GM12892 (cell line): ENCODE measurements at places on chromosomes 13 and 19.

GRCh38 chr13:105365021-105365550 lies 1170.4 kb downstream of the EFNB2 start:
- no peak for DNase-seq

GRCh38 chr19:18543814-18544475 lies 572 bp upstream of the FKBP8 start:
- peak; percentile 71 for DNase-seq

GRCh38 chr19:18340190-18340989 lies at the start of gene PGPEP1:
PGPEP1 (plus strand) TSS chr19:18340598; CDS start chr19:18340682, 84 bp downstream.
- peak; percentile 87 for DNase-seq

GRCh38 chr19:3189702-3190469 lies 4.2 kb downstream of the NCLN start:
- DNase-seq: no peak

GRCh38 chr13:43343645-43344044 lies 320.3 kb downstream of the DNAJC15 start:
- DNase-seq: no peak

DNA sequence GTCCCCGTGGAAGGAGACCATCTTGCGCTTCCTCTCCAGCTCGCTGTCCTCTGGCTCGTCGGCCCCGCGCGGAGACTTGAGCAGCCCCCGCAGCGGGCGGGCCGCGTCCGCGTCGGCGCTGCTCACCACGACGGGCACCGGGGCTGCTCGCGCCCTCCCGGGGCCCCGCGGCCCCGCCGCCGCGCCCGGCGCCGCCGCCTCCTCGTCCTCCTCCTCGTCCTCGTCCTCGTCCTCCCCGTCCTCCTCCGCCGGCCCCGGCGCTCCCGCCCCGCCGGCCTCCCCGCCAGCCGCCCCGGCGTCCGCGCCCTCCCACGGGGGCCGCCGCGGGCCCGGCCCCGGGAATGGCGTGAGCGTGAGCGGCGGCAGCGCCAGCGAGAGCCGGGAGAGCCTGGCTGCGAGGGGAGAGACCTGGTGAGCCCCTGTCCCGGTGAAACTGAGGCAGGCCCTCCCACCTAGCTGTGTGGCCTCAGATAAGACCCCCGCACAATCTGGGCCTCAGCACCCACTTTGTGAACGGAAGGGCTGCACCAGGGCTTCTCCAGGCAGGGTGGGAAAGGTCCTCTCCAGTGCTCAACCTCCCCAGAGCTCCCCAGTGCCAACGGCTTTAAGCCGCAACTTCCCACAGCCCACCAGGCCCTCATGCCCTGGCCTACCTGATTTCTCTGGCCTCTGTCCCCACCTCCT lies 17.8 kb downstream of the LMTK3 start:
- DNase-seq: no peak

DNA sequence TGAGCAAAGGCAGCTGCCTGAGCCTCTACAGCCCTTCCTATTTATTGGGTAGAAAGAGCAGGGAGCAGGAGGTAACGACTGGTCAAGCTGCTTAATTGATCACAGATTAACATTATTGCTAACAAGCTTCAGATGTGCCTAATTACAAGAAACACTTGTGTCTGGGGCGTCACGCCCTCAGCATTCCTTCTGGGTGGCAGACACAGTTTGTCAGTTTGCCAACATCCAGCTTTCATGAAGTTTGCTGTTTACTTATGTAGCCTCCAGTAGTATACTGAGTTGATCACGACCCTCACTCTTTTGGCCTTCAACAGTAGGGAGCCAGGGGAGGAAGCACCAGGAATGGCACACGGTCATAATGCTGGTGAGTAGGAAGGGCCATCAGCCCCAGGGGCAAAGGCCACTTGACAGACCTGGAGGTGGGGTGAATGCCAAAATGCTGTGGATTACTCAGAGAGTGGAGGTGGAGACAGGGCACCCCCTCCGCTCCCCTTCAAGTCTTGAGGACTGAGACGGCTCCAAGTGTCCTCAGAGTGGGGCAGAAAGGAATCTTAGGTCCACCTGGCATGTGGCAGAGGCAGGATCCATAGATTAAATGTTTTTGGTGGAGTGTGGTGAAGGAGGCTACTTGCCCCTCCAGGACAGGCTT lies 34.9 kb upstream of the PSPC1 start:
- DNase-seq: no peak

- DNase-seq: no peak
These were observed 9.0 kb upstream of the CEACAM5 start for GRCh38 chr19:41699231-41699967.

DNA sequence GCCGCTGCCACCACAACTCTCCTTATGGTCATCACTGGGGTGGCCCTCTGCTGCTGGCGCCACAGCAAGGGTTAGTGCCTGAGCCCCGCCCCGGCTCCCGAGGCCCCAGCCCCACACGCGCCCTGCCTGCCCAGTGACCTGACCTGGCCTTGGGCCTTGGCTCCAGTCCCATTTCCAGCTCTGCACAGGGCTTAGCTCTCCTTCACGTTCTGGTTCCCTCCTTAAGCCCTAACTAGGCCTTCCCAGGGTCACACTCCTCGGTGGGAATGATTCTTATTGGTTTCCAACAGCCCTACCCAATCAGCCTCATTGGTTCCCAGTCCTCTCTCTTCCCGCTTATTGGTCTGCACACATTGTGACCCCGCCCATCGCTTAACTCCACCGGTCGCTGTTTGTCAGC lies 5.8 kb downstream of the KIRREL2 start:
- DNase-seq: no peak

GRCh38 chr13:56351041-56351440 lies 789.7 kb upstream of the PRR20A start:
- no peak for DNase-seq

- no peak for DNase-seq
These were observed 610 bp downstream of the ZNF791 start for GRCh38 chr19:12611361-12611699.

DNA sequence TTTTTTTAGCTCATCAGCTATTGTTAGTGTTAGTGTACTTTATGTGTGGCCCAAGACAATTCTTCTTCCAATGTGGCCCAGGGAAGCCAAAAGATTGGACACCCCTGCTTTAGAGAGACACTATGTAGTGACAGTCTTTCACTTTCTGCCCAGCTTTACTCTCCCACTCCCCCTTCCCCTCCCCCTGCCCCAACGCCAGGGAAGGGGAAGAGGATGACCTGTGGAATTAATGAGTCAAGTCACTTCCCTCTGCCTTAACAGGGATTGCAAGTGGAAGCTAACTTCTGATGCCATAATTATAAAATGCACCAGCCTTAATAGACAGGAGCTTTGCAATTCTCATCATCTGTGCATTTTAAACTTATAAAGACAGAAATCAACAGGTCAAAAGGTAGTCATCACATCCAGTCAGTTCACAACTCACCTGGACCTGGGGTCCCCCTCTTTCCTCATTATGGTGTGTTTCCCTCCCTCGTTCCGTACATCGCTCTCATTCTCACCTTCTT lies 1.6 kb downstream of the ZNF415 start:
- DNase-seq: no peak

DNA sequence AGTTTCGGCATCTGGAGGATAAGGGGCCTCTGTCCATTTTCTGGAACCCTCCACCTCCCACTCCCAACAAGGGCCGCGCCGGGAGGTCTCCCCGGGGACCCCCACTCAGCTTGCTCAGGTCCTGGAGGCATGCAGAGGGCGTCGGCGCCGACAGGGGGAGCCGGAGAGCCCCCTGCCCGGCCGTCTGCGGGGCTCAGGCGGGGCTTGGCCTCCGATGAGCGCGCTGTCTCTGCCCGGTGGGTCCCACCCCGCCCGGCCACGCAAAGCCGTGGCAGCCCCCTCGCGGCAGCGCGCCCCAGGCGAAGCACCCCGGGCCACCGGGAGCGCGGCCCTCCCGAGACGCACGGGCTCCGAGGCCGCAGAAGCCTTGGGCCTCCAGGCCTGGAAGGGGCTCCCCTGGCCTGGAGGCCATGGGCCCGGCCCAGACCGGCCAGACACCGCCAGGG lies 149.7 kb upstream of the ZNF536 start:
- DNase-seq: peak; percentile 49

DNA sequence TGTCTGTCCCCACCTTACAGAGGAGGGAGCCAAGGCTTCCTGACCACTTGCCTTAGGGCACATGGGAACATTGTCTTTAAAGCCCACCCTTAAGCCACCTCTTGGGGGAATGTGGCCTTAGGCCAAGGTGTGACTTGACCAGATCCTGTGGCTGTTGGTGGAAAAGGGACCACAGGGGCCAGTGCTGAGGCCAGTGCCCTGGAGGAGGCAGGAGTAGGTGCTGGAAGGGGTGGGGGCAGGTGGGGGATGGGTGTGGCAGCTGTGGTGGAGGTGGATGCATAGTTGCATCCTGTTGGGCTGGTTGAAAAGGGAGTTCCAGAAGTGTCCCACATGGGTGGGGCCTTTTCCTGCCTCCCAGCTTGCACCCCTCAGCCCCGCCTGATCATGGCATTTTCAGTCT lies 44.8 kb downstream of the DNM2 start:
- DNase-seq: no peak

- no peak for DNase-seq
These were observed 358.6 kb downstream of the DCT start for GRCh38 chr13:94120878-94121277.

- DNase-seq: no peak
These were observed 681.7 kb downstream of the PCDH17 start for GRCh38 chr13:58313219-58313618.

- DNase-seq: no peak
These were observed 4.1 kb downstream of the ARHGEF1 start for GRCh38 chr19:41886761-41887710.

GRCh38 chr13:34458756-34459715 lies 483.0 kb upstream of the NBEA start:
- no peak for DNase-seq

DNA sequence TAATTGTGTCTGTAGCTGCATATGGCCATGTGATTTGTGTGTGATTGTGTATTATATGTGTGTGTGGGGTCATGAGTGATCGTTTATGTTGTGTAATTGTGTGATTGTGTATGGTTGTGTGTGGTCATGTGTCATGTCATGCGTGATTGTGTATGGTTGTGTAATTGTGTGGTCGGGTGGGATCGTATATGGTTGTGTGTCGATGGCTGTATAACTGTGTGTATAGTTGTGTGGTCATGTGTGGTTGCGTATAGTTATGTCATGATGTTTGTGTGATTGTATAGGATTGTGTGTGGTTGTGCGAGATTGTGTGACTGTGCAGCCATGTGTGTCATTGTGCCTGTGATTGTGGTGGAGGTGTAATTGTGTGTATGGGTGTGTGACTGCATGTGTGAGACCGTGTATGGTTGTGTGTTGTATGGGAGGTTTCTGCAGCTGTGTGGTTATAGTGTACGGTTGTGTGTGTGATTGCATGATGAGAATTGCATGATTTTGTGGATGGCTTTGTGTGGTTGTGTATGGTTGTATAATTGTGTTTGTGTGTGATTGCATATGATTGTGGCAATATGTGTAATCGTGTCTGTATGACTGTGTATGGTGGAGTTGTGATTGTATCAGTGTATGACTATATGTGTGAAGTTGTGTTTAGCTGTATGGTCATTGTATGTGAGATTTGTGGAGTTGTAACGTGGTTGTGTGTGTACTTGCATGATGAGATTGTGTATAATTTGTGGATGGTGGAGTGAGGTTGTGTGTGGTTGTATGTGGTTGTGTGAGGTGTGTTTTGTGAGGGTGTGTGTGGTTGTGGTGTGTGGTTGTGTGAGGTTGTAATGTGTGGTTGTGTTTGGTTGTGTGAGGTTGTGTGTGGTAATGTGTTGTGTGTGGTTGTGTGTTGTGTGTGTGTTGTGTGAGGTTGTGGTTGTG lies 2.2 kb downstream of the TMPRSS9 start:
- DNase-seq: no peak

DNA sequence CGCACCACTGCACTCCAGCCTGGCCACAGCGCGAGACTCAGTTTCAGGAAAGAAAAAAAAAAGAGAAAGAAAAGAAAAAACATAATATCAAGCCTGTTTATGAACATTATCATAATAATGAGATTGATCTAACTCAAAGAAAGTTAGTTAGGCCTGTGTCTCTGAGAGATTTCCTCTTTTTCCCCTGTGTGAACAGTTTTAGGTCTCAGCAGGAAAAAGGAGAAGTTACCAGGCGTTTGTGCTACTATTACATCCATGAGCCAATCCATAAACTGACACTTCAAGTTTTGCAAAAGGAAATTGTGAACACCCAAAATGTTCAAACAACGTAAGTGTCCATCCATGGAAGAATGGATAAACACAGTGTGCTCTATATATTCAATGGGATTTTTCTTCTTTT lies 3.8 kb downstream of the TARM1 start:
- no peak for DNase-seq

GRCh38 chr13:103272770-103273169 lies 206.6 kb upstream of the SLC10A2 start:
- DNase-seq: no peak

DNA sequence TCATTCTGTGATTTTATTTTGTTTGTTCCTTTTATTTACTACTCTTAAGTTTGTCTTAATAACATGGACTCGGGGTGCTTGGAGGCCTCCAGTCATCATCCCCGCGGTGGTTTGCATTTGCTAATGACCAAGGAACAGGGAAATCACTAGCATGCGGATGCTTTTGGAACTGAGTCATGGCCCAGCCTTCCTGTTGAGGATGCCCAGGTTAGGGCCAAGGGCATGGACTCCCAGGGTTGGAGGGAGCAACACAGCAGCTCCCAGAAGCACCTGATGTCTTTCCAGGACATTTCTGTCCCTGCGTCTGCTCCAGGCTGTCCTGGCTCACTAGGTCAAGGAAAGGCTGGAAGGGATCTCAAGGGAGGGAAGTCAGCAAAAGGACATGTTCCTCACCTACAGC lies 423.7 kb upstream of the TSHZ3 start:
- DNase-seq: no peak

DNA sequence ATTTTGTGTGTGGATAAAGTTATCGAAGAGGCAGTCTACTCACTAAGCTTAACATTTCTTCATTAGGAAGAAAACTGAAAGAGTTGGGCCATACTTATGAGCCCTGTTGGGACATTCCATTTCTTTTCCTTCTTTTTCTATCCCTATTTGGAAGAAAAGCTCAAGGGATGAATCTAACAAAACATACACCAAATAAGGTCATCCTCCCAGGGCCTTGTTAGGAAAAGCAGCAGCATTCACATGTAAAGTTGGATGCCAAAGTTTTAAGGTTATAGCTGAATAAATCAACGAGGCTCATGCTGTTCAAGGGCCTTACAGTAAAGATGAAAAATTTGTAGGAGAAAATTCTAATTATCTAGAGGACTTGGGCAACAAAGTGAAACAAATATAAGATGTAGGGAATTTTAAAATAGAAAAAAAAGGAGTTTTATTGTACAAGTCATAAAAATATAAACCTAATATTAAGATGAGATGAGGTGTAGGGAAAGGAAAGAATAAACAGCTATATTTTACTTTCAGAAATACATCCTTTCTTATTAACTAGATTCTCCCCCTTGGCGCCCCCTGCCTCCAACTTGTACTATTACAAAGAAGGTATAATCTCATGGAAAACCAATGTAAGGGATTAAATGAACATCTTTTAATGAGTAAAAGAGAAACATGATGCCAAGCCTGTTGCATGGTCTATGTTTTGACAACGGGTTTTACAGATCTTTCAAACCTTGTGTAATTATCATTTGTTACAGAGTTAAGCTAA lies 160.4 kb downstream of the PCDH20 start:
- no peak for DNase-seq
